ENCODE measurements at places on chromosomes 5 and 9.

GRCh38 chr5:66041627-66042026, 102.5 kb upstream of the SREK1 start:
- no peak for DNase-seq

GRCh38 chr9:29625292-29625731, 2052.0 kb upstream of the C9orf72 start:
- no peak for DNase-seq

DNA sequence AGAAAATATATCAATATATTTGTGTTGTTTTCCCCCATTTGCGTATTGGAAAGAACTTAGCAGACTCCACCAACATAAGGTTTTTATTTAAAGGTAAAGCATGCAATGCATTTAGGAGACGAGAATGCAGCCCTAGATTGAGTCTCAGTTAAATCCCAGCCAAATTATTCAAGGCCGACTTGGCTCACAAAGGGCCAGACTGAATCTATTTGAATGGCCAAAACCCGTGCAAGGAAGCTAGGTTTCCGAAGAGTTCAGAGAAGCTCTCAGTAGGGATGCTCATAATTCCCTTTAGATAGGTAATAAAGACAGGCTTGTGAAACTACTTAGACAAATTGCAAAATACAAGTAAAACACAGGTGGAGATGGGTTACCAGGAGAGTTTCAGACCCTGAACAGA, 520.3 kb downstream of the CDH9 start:
- DNase-seq, result no peak

DNA sequence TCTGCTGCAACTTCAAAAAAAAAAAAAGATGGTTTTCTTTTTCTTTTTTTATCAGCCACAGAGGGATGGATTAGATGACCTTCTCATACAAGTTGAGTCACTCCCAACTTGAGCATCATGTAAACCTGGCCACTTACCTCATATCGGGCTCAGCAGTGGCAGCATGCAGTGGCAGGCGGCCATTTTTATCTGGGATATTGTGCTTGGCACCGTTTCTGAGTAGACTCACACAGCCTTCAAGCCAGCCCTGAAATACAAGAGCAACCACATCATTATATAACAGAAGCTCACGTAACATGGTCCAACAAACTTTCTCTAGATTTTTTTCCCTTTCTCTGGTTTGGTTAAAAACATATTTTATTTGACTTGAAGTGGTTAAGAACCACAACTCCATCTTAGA, 62.6 kb downstream of the ANKRD55 start:
- DNase-seq, result no peak

All from inflammatory macrophage treated with lipopolysaccharide for 1 hour (primary cell).